NCI-H1092 treated with DMSO at 0.1 percent for 48 hours (cell line): ENCODE measurements at places on chromosomes 4 and X.

DNA sequence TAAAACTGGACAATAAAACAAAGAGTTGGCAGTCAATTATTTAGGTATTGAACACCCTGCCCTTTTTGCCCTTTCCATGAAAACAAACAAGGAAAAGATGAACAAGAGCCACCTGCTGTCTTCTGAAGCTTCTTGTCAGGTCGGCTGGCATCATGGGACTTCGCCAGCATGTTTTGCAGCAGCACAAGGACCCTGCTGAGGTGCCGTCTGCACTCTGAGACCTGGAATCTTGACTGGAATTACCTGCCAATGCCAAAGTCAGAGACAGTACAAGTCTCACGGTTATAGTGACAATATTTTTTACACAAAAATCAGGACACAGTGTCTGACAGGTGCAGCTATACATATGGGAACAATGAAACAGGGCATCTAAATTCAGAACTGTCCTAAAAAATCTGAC lies 284.5 kb downstream of the GASK1B start:
- DNase-seq, result no peak

DNA sequence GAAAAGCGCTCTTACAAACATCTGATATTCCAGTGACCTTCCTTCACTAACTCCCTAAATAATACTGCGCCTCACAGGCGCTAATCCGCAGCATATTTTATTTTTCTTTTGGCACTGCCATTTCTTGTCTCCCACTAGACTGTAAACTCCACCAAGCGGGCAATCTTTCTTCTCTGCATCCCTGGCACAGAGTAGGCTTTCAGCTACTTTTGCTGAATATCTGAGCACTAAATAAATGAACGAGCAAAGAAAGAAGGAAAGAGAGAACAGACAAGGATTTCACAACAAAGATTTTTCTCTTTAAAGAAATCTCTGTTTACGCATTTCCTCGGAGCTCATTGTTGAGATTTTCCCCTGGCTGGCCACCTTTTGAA lies 12.7 kb downstream of the NKX3-2 start:
- DNase-seq, result no peak

DNA sequence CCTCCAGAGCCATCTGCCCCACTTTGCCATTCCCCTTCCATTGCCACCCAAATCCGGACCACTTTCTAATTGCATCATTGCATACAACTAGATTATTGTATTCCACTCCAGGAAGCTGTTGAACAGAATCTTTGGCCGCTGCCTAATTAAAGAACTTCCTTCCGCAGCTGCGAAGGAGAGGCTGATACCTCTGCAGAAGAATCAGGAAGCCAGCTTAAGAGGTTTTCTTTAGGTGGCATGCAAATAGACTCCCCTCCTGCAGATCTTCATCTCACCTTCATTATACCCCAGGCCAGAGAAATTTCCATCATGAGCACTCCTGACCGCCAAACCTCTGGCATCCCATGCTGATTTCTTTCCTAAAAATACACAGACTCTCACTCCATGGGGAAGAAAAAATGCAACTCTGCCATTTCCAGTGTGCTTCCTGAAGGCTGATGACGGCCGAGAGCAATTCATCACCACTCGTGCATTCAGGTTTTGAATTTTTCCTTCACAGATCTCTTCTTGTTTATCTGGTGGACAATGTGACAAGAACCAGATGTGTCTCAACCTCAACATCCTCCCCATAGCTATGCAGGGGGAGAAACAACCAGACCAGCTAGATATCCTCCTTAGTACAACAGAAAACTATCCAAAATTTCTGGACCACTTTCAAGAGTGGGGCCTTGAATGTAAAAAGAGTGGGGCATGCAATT lies 31.2 kb downstream of the LGI2 start:
- DNase-seq, result no peak

DNA sequence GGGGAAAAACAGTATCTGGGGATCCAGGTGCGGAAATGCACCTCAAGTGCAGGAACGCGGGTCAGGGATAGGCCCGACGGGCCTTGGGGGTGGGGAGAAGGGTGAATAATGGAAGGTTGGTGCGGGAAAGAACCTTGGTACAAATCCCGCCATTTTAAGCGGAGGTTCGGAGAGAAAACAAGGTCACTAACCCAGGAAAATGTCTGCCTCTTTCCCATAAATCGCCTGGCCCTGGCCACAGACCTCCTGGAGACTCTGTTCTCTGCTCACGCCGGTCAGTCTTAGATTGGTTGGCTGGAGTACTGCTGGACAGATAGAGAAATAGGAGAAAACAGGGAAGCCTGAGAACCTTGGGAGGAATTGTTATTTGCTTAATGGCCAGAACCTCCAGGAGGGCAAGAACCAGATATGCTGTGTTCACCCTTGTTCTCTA lies 897 bp upstream of the FBXL5 start:
- DNase-seq, result peak; percentile 63

- no peak for DNase-seq
Measured at GRCh38 chr4:65502131-65502701, 168.1 kb downstream of the EPHA5 start.

GRCh38 chrX:2183193-2183725 lies 317.5 kb downstream of the DHRSX start:
- DNase-seq, result no peak

DNA sequence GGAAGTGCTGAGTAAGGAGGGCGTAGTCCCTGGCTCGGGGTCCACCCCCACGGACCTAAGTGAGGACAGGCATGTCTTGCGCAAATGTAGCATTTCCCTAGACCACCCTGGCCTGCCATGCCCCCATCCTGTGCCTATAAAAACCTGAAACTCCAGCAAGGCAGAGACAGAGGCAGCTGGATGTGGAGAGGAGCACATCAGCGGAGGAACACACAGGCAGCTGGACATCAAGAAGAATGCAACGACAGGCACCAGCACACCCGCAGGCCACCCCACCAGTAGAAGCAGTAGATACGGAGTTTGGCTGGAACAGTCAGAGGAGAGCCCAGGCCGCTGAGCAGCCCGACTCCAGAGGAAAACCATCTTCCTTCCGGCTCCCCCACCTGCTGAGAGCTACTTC lies 345.9 kb downstream of the FSTL5 start:
- DNase-seq, result no peak

DNA sequence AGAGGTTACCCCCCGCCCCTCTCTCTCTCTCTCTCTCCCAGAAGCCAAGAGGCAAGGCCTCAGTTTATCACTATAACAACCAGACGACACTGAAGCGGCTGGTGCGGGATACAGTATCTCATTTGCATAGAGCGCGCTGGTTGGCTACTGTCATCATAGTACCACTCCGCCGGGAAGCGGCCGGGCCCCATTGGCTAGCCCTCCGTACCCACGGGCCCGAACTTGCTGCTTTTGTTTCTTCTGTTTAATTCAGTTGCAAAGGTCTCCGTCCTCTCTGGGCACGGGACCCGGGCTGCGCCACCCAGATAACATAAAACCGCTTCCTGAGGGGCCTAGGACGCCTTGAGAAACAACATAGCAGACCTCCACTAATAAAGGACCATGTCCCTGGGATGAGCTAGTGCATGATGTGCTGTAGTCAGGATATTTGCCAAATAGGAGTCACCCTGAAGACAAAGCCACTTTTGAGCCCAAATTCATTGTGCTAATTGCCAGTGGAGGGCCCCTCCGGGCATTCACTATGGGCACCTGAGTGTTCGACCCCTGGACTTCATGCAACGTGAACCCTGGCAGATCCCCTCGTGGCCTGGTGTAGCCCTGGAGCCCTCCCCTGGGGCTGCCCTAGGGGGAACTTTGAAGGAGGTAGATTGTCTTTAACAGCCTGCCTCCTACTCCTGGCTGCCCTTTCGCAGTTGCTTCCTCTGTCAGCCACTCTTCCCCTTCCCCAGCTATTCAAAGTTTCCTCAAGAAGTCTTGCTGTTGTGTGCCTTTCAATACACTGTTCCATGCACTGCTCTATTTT lies at the start of gene PCYT1B:
Gene PCYT1B, minus strand, starts transcription at position 91 of the 802 bp plus-strand sequence. CDS start 242 bp downstream, outside the sequence.
- DNase-seq, result peak; percentile 94

- DNase-seq, result no peak
Measured at GRCh38 chr4:98682719-98683118, 24.3 kb upstream of the TSPAN5 start.

- DNase-seq, result no peak
Measured at GRCh38 chr4:182624281-182624680, 292.9 kb downstream of the DCTD start.

GRCh38 chrX:74453178-74453577 lies 31.9 kb downstream of the SLC16A2 start:
- DNase-seq, result no peak

DNA sequence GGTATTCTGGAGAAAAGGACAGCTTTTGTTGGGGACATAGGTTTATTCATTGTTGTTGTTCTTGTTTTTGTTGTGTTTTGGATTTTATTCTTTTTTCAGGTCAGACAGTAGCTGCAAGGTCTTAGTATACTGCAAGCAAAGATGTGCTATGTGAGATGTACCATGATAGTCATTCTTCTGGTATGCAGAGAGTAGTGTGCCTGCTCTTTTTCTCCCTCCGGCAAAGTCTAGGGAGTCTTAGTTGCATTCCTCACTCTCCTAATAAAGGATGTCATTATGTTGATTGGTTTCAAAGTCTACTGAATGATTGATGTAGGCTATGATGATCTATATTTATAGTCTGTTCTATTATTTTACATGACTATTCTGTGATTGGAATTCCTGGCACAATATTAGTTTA lies 119.9 kb upstream of the POF1B start:
- DNase-seq, result no peak

DNA sequence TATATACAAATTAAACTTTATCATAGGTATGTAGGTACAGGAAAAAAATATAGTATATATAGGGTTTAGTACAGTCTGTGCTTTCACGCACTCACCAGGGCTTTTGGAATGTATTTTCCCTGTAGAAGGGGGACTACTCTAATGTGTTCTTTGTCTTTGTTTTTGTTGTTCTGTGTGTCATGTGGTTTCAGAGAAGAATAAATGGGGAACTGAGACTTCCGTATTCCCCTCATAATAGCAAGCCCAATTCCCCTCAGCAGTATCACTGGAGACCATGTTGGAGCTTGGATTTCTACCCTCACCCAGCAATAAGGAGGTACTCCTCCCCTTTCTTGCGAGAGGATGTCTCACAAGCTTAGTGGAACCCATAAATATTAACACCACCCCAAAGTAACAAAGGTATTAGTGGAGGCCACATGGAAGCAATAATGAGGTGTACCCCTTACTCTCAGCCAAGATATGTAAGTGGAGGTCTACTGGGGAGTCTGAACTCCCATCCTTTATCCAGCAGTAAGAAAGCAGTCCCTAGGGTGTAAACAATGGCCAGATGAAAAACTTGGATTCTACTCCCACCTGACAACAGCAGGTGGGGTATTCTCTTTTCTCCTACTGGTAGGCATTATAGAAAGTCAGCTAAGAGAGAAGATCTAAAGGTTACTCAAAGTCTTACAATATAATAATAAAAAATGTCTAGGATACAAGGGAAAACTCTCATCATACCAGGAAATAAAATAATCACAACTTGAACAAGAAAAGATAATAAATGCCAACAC lies 805.4 kb upstream of the GALNTL6 start:
- no peak for DNase-seq

GRCh38 chr4:48939785-48940184 lies 33.2 kb upstream of the OCIAD2 start:
- no peak for DNase-seq

DNA sequence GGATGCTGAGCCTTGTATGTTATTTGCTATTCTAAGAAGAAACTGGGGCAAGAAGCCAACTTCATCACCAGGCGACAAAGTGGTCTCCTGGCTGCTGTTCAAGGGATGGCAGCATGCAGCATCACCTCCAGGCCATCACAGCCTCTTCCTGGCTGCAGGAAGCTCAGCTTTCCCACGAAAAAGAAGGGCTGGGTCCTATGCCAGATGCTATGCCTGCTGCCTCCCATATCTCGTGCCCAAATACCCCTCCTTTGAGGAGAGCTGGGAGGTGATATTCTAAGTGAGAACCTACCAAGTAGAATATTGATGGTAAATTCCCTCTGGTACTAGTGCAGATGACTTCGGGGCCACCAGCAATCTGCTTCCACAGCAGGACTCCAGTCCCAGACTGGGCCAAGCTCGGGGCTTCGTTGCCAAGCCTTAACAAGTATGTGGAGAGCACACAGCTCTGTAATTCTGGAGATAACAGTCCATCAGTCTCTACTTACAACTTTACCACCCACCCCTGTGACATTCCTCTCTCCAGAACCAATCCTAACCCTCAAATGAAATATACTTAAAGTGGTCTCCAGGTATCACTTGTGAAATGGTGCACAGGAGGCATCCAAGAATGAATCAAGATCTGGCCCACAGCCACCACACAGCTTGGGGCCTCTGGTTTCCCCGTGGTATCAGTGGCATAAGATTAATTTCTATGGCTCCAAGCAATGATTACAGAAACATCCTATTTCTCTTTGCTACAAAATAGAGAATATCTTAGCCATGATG lies 149.3 kb downstream of the PALLD start:
- DNase-seq, result peak; percentile 89

DNA sequence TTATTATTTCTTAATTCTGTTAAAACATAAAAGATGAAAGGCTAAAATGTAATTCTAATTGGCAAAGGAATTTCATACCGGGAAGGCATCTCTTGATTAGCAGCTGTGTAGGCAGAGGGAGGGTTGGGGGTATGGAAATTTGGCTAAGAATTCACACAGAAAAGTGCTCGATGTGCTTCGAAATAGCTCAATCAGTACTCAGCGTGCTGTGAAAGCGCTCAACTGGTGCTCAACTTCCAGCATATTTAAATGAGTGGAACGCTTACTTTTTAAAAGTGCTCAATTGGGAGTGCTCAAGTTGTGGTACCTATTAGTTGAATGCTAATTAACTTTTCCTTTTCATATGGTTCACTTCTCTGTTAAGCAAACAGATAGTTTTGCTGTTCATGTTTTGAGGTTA lies 695.9 kb upstream of the ATOH1 start:
- no peak for DNase-seq

DNA sequence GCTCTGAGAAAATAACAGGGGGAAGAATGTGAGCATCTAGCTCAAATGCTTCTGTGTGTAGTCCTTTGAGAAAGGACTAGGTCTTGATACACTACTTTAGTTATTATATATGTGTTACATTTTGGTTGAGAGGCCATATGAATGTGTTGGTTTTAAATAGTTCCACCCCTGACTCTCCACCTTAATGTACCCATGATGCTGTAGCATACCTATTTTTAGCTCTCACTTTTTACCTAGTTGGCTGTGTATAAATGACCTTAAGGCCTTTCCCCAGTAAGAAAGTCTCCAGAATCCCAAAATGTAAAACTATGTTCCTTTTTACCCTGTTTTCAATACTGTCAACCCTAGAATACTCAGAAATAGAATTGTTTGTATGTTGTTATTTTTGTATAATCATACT lies 20.0 kb upstream of the NPNT start:
- no peak for DNase-seq

DNA sequence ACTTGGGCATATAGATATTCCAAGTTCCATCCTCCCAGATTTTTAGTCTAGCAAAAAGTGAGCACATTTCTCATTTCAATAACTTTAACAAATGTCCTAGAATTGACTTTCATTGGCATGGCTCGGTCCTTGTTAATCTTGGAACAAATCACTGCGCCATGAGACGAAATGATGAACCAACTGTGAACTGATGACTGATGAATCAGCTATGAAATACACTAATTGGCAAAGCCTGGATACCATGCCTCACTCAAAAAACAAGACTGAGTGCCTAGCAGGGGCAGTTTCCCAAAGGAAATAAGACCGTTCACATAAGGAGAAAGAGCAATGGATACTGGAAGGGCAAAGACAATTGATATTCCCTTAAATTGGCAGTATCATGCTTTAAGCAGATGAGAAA lies 248.6 kb upstream of the VEGFC start:
- DNase-seq, result no peak
